ENCODE measurements at places on chromosomes 6 and 20. TPM values are rescaled to one million over a fixed set of nuclear protein-coding genes. Genes with fewer than 3 reads are reported as not detected.

DLL1 gene
- total RNA-seq: 1.3 TPM

KIF3B gene
- total RNA-seq: 30.7 TPM

C20orf202 gene
- total RNA-seq: 0.12 TPM

FHL5 gene
- total RNA-seq: not detected

HRH3 gene
- not detected for total RNA-seq

LRFN2 gene
- not detected for total RNA-seq

MATN4 gene
- 0.11 TPM for total RNA-seq

ARMH2 gene
- total RNA-seq: not detected

Measured in uterine smooth muscle cell (primary cell).